ENCODE measurements at places on chromosomes 11 and 22.

DNA sequence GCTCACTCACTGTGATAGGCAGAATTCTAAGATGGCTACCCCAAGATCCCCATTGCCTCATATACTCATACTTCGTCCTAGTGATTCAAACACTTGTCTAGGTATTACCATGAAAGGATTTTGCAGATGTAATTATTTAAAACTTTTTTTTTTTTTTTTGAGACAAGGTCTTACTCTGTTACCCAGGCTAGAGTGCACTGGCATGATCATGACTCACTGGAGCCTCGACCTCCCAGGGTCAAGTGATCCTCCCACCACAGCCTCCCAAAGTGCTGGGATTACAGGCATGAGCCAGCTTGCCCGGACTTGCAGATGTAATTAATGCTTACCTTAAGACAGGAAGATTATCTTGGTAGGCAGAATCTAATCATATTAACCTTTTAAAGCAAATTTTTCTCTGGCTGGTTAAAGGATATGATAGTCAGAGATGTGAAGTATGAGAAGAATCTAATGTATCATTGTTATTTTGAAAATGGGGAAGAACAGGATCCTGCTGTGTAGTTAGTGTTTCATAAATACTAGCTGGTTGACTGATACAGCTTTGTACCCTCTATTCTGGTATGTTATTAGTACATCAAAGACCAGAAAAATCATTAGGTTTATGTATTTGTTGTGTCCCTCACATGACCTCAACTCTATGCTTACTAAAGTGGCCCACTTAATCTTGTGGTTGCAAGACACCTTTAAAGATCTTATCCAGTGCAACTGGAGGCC is 35.5 kb downstream of the C2CD3 start:
- DNase-seq, result no peak

GRCh38 chr11:109298865-109299264 is 123.1 kb upstream of the C11orf87 start:
- no peak for DNase-seq

GRCh38 chr11:45021692-45022141 is 71.0 kb upstream of the TP53I11 start:
- no peak for DNase-seq

GRCh38 chr11:32466279-32466915 is 31.1 kb upstream of the WT1 start:
- no peak for DNase-seq

GRCh38 chr22:45998638-45999378 is 21.8 kb upstream of the WNT7B start:
- no peak for DNase-seq

DNA sequence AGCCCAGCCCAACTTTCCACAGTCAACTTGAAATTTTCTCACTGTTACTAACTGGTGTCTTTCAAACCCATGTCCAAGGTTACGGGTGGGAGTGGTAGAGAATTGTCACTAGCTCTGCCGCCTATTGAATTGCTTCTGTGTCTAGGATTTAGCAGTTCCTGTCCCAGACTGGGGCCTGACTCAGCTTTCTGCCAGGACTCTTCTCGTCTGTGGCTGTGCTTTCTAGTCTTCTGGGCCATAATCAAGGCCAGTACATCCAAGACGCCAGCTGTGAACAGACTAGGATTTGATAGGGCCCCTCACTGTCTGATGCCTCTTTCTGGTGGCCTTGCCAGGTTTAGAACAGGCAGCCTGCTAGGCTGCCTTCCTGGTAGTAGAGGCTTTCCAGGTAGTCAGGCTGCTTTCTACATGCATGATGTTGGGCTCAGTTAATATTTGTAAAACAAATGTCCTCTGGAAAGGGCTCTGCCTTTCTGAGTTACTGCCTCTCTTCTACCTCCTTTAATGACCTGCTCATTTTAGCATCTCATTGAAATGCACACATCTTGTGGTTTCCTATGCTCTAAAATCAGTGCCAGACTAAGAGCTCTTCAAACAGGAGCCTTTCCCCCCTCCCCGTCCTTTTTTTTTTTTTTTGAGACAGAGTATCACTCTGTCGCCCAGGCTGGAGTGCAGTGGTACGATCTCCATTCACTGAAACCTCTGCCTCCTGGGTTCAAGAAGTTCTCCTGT is 13.1 kb upstream of the HIKESHI start:
- DNase-seq, result peak; percentile 18

DNA sequence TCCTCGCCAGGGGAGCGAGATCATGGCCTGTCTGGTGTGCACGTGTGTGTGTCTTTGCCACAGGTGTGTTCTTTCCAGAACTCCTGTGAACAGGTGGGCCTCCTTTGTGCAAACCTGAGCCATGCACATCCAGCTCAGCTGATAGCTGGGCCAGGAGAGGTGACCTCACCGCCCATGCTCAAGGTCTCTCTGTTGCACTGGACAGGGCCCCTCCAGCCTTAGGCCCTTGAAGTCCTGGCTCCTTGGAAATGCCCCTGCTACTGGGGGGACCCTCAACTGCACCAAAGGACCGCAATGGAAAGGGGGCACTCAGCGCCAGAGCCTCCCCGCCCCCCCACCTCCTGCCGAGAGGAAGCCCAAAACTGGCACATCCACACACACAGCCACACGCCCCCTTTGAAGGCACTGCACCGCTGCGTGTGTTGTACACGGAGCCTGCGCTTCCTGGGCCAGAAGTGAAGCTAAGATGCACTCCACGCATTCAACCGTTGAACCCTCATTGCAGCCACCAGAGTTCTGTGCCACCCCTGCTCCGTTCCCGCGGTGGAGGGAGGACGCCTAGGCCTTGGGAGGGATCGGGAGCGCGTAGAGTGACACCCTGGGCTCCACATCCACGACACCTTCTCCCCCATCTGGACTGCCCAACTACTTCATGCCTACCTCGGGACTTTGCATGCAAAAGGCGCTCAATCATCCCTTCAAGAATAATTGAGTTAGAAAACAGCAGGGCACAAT is 16.4 kb upstream of the IL2RB start:
- no peak for DNase-seq

GRCh38 chr22:32684822-32685187 is 116.7 kb upstream of the TIMP3 start:
- DNase-seq, result no peak

DNA sequence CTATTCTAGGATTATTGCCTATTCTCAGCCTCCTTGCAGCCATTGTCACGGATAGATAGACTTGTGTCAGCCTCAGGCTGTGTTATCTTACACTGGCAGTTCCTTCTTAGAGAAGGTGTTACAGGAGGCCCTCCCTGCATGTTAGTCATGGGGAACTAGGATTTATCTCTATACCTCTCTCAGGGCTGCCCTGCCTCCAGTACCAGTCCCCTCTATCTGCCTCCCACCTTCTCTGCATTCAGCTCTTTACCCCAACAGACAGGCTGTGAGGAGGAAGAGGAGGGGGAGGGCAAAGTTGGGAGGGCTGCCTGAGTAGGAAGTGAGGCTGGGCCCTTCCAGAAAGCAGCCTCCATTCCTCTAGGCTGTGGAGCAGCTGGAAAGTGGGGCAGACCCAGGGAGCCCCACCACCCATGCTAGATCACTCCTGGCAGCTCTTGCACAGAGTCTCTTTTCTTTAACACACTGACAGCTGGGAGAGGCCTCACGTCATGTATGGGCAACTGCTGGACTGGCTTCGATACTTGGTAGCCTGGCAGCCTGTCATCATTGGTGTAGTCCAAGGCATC is 2.9 kb upstream of the IL18BP start:
- no peak for DNase-seq

DNA sequence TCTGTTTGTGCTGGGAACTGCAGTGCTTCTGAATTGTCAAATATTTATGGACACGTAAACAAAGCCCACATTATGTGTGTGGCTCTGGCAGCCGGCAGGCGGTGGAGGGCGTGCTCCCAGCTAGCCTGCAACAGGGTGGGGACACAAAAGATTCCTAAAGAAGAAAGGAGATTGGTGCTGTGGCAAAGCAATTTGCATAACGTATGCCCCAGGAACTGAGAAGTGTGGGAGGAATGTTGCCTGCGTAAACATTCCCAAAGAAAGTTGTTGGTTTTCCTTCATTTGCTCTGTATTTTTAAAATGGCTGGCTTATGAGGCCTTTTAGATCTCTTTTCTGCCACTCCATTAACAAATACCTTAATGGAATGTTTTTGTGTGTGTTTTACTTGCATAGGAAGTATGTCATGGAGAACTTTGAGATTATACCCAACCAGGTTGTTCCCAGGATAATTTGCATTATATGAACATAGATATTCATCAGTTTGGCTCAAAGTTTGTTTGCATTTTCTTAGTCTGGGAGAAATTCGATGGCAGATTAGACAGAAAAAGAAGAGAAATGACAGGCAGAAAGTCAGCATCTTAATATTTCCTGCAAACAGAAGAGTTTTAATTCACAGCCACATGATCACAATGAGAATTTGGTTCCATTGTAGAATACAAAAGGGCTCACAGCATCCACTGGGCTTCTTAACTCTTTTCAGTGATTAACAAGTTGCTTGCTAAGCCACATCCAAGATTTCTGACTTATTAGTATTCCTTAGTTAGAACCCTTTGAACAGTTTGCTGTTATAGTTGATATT is 41.8 kb upstream of the DLAT start:
- no peak for DNase-seq

GRCh38 chr22:40553014-40553554 is 83.4 kb downstream of the MRTFA start:
- DNase-seq, result no peak

DNA sequence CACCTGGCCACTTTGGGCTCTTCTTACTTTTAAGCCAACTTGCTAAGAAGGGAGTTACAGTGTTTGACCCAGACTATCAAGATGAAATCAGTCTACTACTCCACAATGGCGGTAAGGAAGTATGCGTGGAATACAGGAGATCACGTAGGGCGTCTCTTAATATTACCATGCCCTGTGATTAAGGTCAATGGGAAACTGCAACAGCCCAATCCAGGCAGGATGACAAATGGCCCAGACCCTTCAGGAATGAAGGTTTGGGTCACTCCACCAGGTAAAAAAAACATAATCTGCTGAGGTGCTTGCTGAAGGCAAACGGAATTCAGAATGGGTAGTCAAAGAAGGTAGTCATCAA is 1.0 kb upstream of the YPEL4 start:
- DNase-seq, result no peak

- DNase-seq, result no peak
These were observed 4.6 kb downstream of the TMEM86A start for GRCh38 chr11:18703001-18703763.

GRCh38 chr22:27311698-27312550 is 489.6 kb downstream of the MN1 start:
- no peak for DNase-seq

DNA sequence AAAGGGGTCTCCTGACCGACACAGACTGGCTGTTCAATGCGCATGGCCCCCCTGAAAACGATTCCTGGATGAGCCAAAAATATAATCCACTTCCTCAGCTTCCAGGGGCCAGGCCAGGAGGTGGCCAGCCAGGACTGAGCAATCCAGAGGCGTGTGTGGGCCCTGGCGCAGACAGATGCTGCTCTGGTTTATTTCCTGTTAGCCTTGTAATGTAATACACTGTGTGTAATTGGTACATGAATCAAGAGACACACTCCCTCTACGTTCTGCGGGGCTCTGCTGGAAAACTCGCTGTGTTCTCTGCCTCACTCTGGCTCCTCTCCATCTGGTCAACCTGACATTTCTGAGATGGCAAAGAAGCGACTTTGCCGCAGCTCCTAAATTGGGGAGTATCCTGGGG is 26.3 kb upstream of the ISX start:
- no peak for DNase-seq

DNA sequence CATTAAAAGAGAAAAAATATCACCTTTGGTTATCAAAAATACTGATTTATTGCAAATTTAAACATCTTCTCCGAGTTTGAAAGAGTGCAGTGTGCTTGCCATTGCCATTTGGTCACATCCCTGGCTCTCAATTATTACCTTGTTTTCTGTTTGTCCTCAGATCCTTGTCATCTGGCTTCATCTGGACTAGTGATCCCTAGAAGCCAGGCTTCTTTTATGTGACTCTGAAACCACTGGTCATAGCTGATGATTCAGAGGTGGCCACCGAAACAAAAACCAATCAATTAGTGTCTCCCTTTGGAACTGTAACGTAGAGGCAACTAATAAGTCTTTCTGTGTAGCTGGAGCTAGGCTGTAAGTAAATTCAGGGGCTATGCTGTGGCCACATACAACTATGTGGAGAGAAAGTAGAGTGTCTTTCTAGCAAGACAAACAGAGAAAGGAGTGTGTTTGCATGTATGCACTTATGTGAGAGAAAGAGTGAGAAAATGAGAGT is 237.9 kb downstream of the LUZP2 start:
- no peak for DNase-seq

- DNase-seq, result no peak
These were observed 94.1 kb upstream of the LIN7C start for GRCh38 chr11:27600656-27601055.

- DNase-seq, result no peak
These were observed 33.6 kb downstream of the NTM start for GRCh38 chr11:131404010-131404409.

GRCh38 chr11:93652161-93652597 is 9.3 kb upstream of the CEP295 start:
- DNase-seq, result peak; percentile 57

GRCh38 chr22:46806794-46807193 is 44.3 kb downstream of the TBC1D22A start:
- no peak for DNase-seq

- DNase-seq, result no peak
These were observed 36.7 kb downstream of the ELF5 start for GRCh38 chr11:34476849-34477248.

DNA sequence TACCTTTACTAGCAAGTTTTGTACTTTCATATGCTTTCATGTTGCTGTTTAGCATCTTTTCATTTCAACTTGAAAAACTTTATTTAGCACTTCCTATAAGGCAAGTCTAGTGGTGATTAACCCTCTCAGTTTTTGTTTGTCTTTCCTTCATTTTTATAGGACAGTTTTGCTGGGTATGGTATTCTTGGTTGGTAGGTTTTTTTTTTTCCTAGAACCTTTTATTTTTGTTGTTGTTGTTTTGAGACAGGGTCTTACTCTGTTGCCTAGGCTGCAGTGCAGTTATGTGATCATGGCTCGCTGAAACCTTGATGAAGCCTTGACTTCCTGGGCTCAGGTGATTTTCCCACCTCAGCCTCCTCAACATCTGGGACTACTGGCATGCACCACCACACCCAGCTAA is 29.9 kb upstream of the SLC5A1 start:
- DNase-seq, result no peak

GRCh38 chr11:23723861-23724260 is 773.0 kb upstream of the LUZP2 start:
- no peak for DNase-seq

- no peak for DNase-seq
These were observed 262.2 kb downstream of the BRD1 start for GRCh38 chr22:49565516-49565855.

- DNase-seq, result no peak
These were observed 67.0 kb downstream of the PPP6R3 start for GRCh38 chr11:68527585-68527984.

All from B cell (primary cell).